Activated CD8-positive, alpha-beta memory T cell treated with anti-CD3 and anti-CD28 coated beads for 1 hour (primary cell): ENCODE measurements at places on chromosomes 3 and 15.

GRCh38 chr3:22885039-22885438 lies 318.1 kb upstream of the UBE2E2 start:
- DNase-seq, result no peak

- no peak for DNase-seq
These were observed 33.3 kb upstream of the VPS33B start for GRCh38 chr15:91055548-91056331.

DNA sequence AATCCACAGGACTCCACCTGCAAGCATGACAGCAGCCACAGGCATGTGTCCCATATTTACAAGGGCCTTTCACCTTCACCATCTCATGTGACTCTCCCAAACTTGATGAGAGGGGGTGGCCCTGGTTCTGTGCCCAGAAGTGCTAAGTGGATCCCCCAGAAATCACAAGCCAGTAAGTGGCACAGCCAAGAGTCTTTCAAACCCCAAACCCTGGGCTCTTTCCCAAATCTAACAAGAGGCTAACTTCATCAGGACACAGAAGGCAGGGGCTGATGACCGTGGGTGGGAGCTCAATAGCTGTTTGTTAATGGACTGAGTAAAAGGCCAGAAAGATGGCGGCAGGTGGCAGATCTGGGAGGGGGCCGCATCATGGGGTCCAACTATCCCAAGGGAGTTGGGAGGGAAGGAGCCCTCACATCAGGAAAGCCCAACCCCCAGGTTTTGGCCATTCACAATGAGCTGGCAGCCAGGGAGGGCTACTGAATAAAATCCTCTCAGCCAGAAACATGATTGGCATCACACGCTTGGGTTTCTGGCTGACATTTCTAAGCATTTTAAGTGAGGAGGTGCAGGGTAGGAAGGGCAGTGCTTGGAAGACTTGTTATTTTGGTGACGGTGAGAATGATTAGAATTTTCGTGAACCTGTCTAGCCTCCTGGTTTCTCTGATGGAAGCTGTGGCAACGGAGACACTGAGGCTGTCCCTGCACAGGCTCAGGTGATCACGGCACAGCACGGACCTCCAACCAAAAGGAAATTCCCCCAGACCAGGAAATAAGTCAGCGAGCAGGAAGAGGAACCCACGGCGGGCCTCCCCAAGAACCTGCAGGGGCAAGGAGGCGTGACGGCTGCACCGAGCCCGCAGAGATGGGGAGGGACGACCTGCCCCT lies 109.3 kb downstream of the OXNAD1 start:
- no peak for DNase-seq

- DNase-seq, result no peak
These were observed 448.8 kb downstream of the WDR72 start for GRCh38 chr15:53310709-53311108.

- no peak for DNase-seq
These were observed 891 bp upstream of the DMXL2 start for GRCh38 chr15:51623386-51623938.

DNA sequence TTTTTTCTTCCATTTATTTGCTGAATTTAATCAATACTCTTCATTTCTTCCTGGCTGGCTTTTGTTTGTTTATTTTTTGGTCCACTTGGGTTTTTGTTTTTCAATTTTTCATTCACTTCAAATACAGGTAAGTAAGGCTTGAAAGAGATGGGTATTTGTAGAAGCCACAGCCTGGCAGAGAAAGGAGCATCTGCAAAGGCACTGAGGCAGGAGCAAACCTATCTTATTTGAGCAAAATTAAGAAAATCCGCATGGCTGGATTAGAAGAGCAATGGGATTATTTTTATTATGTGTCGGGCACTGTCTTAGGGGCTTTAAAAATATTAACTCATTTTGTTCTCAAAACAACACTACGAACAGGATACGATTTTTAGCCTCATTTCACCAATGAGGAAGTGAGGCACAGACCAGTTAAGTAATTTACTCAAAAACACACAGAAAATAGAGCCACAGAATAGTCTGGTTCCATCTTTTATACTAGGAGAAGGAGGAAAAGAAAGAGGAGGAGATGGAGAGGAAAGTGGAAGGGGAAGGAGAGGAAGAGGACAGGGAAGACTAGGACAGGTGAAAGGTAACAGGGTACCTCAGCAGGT lies 35.1 kb upstream of the CCDC80 start:
- DNase-seq, result no peak

DNA sequence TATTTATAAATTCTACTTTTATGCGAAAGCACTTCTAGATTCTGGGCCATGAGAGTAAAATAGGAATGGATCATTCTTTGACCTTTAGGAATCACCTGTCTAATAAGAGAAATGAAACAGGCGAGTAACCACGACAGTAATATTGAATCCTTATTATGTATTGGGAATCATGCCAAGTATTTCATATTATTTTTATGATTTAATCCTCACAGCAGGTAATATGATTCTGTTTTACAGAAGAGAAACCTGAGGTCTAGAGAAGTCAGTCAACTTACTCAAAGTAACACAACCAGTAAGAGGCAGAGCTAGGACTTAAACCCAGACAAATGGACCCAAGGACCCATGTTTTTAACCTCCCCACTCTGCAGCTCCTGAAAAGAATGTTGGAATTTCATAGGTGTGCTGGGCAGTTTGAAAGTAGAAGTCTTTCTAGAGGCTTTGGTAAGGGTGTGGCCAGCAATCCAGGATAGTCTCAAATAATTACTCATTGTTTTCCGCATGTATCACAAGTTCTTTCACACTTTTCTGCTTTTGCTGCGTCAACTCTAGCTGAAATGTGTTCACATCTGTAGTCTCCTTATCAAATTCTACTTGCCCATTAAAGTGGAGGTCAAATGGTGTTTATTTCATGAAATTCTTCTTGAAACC lies 181.7 kb downstream of the TPRG1 start:
- DNase-seq, result no peak

GRCh38 chr3:149545049-149545448 lies 70.6 kb downstream of the TM4SF4 start:
- DNase-seq, result no peak

DNA sequence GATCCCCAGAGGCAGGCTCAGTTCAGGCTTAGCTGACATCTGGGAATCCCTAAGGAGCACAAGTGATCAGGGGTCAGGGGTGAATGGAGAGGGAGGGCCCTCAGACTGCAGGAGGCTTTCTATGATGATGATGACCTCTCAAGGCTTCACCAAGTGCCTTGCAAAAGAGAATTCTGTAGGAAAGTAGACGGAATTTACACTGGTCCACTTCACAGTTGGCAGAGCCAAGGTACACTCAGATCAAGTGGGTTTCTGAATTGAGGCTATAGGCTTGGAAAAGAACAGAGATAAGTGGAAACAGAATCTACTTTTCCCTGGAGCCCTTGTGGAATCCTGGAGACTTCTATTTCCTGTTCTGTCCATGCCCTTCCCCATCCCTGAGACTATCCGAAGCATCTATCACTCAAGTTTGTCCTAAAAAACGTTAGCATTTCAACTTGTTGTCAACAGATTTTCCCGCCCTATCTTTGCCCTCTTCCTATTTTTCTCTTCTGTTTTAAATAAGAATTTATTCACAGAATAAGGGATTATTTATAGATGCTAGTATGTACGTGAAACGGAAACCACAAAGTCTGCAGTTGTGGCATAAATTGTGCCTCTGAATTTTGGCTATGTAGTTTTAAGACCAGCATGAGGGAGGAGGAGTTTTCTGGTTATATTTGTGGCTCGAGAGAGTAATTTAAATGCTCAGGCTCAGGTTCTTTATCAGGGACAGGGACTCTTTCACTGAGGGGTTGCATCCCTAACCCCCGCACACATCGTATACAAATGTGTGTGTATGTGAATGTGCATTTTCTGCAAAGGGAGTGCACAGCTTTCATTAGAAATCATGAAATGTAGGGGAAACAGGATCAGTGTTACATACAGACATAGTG lies 12.8 kb downstream of the GCSAM start:
- DNase-seq, result no peak

GRCh38 chr3:11757441-11757875 lies 89.2 kb downstream of the TAMM41 start:
- DNase-seq, result no peak

DNA sequence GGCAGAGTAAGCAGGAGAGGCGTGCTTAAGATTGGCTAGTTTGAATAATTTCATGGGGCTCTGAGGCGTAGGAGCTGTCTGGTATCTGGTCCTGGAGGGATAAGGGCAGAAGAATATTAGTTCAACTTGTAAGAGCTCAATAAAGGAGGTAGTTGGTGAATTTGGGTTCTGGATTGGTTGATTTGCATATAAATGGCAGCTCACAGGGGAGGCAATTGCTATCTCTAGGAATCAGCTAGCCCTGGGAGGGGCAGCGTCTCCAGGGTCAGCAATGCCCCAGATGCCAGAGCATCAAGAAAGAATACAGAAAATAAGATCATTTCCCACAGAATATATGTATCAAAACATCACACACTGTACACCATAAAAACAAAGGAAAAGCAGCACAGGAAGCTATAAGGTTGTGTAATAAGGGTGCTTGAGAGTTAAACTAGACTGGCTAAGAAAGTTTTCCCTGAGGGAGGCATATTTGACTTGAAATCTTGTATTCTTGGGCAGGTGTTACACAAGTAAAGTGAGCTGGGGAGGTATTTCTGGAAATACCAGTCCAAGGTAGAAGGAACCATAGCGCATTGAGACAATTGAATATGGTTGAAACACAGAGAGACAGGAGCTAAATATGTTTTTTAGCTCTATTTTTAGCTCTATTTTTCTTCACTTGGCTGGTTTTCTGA lies 6.1 kb downstream of the MOBP start:
- no peak for DNase-seq

- DNase-seq, result no peak
These were observed 114.4 kb downstream of the VGLL4 start for GRCh38 chr3:11529281-11529680.

GRCh38 chr3:136237961-136238649 lies 12.0 kb upstream of the PCCB start:
- DNase-seq, result no peak

DNA sequence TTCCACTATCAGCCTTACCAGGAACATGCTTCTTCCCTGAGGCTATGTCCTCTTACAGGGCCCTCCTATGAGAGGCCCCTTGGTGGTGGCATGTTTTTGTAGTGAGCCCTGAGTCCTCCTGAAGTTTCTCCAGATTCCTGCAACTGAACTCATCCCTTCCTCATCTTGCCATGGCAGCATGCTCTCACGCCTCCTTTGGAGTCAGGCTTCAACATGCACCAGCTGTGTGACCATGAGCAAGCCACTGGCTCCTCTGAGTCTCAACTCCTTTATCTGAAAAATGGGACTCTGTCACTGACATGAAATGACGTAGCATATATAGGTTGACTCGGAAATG lies 216.3 kb upstream of the TLE3 start:
- DNase-seq, result no peak

- no peak for DNase-seq
These were observed 500.4 kb downstream of the SHQ1 start for GRCh38 chr3:72347819-72348319.

- DNase-seq, result no peak
These were observed 44.1 kb upstream of the UMPS start for GRCh38 chr3:124686028-124686670.

GRCh38 chr15:91967935-91968606 lies 114.6 kb downstream of the SLCO3A1 start:
- no peak for DNase-seq

GRCh38 chr3:152302521-152303021 lies 33.8 kb downstream of the MBNL1 start:
- DNase-seq, result no peak

GRCh38 chr15:39770748-39771689 lies 11.6 kb downstream of the FSIP1 start:
- no peak for DNase-seq

DNA sequence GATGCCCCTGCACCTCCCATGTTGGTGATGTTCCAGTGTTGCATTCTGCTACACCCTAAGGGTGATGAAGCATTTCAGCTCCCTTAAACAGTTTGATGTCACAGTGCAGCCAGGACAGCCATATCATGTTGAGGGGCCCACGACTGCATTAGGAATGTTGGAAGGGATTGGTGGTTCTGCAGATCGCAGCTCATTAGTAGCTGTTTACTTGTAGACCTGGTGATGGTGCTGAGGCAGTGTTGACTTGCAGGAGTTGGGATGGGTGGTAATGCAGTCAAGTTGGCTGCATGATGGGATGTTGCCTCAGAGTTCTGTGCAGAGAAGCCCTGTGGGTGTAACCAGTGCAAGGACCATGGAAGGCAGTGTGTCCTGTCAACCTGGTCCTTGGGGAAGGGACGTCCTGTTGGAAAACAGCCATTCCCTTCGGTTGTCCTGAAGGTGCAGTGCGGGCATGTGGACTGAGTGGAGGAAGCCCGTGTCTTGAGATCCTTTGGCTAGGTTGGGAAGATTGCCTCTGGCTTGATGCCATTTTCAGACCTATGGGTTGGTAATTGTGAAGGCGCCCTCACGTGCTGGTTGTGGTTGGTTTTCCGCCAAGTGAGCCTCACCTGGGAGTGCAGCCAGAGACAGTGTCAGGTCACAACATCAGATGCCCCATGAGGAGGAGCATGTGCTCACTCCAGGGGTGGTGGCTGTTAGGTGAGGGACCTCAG lies 100.7 kb downstream of the SNRPN start:
- DNase-seq, result no peak

- no peak for DNase-seq
These were observed 1530.3 kb downstream of the SI start for GRCh38 chr3:163548015-163548414.

- no peak for DNase-seq
These were observed 10.1 kb downstream of the LYSMD2 start for GRCh38 chr15:51727141-51727897.

DNA sequence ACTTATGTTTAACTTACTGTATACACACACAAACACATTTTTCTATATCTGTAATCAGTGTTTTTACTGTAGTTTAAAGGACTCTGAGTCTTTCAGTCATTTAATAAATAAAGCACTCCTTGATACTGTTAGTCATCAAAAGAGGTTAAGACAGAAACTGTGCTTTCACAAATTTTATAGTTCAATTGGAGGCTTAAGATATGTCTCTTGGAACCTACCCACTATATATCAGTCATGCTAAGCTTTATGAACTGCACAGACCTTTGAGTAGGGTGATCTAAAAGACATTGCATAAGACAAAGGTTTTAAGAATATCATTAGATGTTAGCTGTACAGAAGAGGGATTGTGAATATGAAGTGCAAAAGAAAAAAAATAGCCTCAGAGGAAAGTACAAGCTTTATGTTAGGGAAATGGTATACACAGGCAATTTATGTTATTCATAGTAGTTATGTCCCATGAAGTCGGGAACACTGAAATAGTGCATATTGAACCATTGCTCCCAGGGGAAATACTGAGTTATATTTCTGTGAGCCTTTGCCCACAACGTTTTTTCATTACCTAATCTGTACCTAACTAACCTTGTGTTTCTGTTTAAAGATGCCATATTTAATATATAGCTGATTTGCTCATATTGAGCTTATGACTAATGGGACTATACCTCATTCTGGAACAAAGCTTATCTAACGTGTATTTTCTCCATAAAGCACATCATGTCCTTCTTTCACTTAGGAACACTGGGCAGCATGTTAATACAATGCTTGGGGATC lies 19.7 kb downstream of the CHMP2B start:
- DNase-seq, result no peak

GRCh38 chr3:114290911-114291901 lies 2.6 kb upstream of the TIGIT start:
- DNase-seq, result peak; percentile 82

DNA sequence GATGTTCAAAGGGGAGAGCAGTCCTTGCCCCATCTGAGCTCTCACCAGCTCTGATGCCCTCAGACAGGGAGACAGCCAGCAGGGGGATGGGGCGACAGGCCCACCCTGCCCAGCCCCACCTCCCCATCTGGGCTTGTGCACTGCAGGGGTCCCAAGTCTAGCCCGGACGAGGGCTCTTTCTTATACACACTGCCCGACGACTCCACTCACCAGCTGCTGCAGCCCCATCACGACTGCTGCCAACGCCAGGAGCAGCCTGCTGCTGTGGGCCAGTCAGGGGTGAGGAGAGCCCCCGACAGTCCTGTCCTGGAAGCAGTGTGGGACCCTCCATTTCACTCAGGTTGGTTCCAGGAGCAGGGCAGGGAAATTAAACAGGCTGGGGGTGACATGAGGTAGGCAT lies 73.9 kb downstream of the BOC start:
- no peak for DNase-seq
